Right atrium auricular region (tissue), 2 donors: ENCODE measurements at places on chromosomes 5 and 9. TPM values are rescaled to one million over a fixed set of nuclear protein-coding genes. Genes with fewer than 3 reads are reported as not detected.

CDH9 gene
- total RNA-seq = not detected

ADAMTSL2 gene
- total RNA-seq = 4.9 TPM

DNA sequence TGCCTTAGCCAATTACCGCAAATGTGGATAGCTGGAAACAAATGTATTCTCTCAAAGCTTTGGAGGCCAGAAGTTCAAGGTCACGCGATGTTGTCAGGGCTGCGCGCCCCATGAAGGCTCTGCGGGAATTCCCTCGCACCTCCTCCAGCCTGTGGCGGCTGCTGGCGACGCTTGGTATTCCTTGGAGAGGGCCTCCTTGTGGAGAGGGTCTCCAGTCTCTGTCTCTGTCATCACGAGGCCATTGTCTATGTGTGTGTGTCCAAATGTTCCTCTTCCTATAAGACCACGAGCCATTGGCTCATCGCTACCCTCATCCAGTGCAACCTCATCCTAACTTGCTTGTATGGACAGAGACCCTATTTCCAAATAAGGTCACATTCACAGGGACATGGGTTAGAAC, 97.5 kb downstream of the ANKRD33B start:
- no peak for DNase-seq

DNA sequence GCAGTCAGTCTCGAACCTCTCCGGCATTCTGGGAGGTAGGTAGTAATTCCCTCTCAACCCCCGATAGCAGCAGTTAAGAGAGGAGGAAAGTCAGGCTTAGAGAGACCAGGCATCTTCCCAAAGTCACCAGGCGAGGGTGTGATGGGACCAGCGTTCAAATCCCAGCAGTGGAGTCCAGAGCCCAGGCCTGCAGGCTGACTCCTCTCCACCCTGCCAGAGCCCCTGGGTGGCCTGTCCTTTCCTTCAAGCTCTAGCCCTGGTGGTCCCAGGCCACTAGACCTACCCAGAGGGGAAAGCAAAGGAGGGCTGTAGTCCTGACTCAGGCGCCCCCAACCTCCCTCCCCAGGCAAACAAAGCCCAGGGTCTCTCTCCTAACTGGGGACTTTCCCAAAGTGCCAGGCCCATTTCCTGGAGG, 4.2 kb upstream of the NR5A1 start:
- DNase-seq = no peak
